ENCODE measurements at places on chromosomes 16 and 17.

- no peak for DNase-seq
Observed at GRCh38 chr16:52707676-52708337, 160.9 kb upstream of the TOX3 start.

GRCh38 chr17:7932949-7933348 is 943 bp downstream of the CNTROB start:
- DNase-seq: peak; percentile 68

- no peak for DNase-seq
Observed at GRCh38 chr17:27818401-27819105, 18.2 kb upstream of the NOS2 start.

DNA sequence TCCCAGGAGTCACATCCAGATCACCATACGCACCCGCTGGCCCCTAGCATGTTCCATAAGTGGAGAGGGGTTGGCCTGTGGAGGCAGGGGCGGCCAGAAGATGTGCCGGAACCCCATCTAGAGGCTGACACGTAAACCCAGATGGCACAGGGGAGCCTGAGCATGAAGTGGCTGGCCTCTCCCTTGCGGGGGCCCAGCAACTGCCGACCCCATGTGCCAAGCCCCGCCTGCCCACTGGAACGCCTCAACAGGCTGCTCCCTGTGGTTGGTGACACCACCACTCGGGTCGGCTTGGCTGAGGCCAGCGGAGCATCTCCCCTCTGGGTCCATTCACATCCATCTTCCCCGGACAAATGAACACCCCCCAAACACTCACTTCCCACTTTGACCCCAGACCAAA is 9.5 kb downstream of the BCAR1 start:
- no peak for DNase-seq

GRCh38 chr17:55430541-55431288 is 9.1 kb upstream of the MMD start:
- no peak for DNase-seq

- DNase-seq: no peak
Observed at GRCh38 chr16:51658531-51658930, 507.5 kb upstream of the SALL1 start.

GRCh38 chr17:4560837-4561256 is 470 bp upstream of the GGT6 start:
- no peak for DNase-seq

DNA sequence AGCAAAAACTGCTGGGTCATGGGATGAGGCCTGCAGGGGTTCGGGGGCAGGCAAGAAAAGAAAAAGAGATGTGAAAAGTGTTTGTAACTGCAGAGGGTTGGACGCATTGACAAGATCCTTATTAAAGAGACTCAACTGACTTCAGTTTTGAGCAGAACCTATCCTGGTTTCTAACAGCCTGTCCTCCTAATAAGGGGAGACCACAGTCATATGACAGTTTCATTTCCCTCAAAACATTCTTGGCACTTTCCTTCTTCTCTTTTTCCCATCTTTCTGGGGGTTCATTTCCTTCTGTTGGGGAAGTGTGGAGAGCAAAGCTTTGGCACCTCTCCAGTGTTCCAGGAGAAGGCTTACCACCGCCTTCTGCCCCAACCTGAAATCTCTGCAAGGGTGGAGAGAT is 118.5 kb downstream of the MAF start:
- no peak for DNase-seq

GRCh38 chr17:67931227-67931626 is 65.0 kb downstream of the C17orf58 start:
- DNase-seq: no peak

DNA sequence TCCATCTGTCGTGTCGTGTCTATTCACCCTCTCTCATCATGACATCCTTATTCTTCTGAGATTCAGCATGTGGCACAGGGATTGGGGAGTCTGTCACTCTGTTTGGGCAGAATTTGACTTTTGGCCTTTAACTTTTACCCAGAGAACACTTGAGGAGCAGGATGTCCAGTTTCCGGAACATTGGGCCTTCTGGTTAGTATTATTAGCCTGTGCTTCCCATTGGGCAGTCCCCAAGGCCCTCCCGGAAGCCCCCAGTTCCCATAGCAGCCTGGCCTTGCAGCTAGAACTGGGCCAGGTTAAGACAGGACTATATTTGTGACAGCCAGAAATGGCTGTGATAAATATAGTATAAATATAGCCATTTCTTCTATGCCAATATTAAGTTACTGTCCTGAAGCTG is 9.6 kb downstream of the SCN4A start:
- no peak for DNase-seq

DNA sequence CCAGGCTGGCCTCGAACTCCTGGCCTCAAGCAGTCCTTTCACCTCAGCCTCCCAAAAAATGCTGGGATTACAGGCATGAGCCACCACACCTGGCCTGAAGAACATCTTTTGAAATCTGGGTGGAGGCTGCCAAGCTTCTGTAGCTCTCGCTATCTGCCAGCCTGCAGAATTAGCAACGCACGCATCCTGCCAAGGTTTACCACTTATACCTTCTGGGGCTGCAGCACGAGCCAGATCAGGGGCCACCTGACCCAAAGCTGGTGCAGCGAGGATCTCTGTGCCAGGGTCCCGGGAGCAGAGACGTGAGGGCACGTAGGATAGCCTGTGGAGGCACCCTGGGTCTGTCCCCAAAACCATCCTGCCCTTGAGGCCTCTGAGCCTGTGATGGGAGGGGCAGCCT is 22.2 kb downstream of the SLC38A8 start:
- DNase-seq: no peak

- DNase-seq: peak; percentile 70
Observed at GRCh38 chr17:36482611-36483504, 3.6 kb upstream of the ZNHIT3 start.

- no peak for DNase-seq
Observed at GRCh38 chr17:56690441-56691291, 97.2 kb downstream of the NOG start.

GRCh38 chr17:38571833-38572668 is 33.7 kb downstream of the SRCIN1 start:
- DNase-seq: no peak

DNA sequence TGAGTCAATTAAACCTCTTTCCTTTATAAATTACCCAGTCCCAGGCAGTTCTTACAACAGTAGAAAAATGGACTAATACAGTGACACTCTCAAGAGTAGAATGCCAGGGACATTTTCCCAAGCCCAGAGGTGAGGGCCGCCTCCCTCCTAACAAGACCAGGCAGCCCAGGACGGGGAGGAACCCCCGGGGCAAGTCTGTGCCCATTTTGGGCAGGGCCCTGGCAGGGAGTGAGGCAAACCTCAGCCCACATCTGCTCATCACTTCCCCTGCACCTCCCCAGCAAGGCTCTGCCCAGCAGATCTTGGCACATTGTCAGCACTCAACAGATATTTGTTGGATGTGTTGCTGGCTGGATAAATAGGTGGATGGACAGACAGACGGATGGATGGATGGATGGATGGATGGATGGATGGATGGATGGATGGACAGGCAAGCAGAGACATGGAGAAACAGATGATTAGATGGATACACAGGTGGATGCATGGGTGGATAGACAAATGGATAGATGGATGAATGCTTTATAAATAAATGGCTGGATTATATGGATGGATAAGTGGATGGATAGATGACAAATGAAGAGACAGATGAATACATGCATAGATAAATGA is 271.3 kb downstream of the PARN start:
- DNase-seq: no peak

DNA sequence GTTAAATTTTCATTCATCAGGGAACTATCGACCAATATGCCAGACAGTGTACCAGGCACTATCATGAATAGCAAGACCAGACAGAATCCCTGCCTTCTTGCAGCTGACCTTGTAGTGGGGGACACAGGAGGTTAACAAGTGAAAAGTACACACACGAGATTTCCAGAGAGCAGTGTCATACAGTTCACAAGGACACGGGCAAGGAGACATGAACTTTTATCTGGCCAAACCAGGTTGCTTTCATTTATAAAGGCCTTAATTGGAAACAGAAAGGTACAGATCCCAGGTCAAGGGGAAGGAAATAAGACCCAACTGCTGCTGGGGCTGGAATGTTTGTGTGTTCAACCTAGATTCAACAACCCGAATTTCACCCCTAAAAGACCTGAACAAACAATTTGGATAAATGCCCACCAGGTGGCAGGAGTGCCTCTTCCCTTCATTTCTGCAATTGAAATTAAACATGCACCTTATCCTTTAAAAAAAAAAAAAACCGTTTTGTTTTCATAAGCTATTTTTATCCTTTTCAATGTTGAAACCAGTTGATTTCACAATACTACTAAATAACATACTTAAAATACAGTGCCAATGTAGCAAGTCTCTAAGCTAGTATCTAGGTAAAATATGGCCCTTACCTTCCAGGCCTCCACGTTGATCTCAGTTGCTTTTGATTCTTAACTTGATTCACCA is 65.9 kb downstream of the EMP2 start:
- peak; percentile 11 for DNase-seq

DNA sequence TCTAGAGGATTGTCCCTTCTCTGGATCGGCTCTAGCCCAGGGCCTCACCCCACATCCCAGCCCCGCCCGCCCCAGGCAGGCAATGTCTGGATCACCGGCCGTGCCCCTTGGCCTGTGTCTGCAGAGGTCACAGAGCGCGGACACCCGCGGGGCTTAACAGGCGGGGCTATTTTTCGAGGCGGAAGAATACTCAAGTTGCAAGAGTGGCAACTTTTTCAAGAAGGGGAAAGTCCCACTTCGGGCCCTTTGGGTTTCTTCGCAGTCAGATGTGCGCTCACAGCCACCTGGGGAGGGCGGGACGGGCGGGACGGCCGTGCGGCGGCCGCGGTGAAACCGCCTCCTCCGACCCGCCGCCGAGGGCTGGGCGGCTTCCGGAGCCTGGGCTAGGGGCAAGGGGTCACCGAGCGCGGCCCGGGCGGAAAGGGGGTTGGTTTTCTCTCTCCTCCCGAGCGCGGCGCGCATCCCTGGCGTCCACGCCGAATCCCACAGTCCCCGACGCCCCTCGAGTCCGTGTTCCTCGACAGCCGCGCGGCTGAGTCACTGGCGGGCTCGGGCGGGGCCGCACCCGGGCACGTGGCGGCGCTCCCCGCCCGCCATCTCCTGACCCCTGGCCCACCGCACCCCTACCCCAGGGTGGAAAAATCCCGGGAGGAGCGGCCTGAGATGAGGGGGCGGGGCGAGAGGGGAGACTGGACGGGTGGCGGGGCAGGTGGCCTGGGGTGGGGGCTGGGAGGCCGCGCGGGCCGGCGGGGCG is 1.2 kb upstream of the PFN1 start:
- DNase-seq: peak; percentile 70

GRCh38 chr17:16945136-16945482 is 26.8 kb downstream of the TNFRSF13B start:
- no peak for DNase-seq

DNA sequence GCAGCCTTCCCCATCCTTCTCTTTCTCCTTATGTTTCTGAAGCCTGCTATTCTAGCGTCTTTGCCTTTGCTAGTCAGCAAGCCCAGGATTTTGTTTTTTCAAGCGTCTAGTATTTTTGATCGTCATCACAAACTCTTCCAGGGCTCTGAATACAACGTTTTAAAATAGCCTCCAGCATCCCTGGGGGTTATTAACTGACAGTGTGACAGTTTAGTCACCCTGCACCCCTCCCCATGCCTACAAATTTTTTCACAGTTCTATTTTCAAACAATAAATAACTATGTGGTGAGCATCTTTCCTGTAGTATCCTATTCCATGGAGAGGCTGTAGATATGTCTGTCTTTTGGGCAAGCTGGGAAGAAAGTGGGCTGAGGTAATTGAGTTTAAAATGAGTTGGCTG is 280.9 kb downstream of the MAP2K4 start:
- no peak for DNase-seq

GRCh38 chr16:57537194-57537505 is 779 bp upstream of the CCDC102A start:
- no peak for DNase-seq

DNA sequence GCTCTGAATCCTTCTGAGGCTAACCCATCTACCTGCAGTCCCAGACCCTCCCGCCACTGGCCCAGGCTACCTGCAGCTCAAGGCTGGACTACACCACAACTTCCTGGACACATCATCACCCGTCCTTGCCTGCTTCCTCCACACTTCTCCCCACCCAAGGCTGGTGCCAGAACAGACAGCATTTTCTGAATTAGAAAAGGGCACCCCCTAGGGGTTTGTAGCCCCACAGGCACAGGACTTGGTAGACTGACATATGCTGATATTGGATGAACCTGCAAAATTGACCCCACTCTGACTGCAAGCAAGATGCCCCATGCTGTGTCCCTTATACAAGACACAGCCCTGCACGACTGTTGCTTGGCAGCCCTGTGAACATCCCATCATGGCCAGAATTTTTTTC is 271.5 kb upstream of the C16orf82 start:
- no peak for DNase-seq

DNA sequence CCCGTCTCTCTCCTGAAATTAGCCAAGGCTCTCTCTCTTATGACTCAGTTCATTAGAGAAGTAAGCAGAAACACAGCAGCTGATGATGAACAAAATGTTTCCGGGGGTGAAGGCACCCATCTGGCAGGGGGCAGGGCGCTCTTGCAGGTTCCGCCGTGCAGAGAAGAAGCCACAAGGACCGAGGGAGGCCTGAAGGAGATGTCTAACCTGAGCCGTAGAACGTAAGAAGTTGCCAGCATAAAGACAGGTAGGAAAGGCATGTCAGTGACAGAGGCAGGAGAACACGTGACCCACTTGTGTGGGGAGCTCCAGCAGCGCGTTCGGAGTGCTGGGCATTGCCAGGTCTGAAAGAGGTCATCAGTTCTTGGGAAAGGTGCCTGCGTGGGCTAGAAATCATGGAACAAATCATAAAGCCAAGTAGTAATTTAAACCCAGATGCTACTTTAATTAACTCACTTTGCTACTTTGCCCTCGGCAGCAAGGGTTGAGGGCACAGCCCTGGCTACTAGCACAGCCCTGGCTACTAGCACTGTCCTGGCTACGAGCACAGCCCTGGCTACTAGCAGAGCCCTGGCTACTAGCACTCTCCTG is 198.6 kb downstream of the RPTOR start:
- no peak for DNase-seq

DNA sequence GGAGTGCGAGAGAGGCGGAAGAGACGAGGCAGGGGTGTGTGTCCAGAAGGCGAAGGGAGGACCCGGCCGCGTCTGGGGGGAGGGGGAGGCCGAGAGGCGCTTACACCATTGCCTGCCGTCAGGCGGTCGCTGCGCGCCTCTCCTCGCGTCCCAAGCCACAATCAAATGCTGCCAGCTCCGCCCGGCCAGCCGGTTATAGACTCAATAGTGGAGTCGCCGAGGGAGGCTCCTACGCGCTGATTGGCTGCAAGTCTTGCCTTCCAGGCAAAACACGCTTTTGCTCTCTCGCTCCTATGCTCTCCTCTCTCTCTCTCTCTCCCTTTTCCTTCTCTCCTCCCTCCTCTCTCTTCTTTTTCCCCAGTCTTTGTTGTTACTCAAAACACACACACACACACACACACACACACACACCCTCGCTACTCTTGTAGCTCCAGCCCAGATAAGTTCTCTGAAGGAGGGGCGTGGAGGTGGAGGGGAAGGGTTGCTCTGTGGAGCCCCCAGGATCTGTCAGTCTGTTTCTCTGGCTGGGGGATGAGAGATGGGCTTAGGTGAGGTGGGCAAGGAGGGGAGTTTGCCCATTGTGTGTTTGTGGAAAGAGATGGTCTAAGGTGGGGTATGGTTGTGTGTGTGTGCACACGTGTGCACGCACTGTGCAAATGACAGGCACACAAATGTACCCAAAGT is at the start of gene DLX3:
Gene DLX3 (minus strand): TSS at position 170 of the 684 bp plus-strand sequence. CDS start 226 bp downstream, outside the sequence.
- peak; percentile 56 for DNase-seq

GRCh38 chr17:46190763-46191162 is 2.5 kb downstream of the KANSL1 start:
- DNase-seq: no peak

- peak; percentile 83 for DNase-seq
Observed at GRCh38 chr16:11611871-11612664, 25.3 kb upstream of the LITAF start.

GRCh38 chr17:76405967-76406647 is 21.7 kb downstream of the SPHK1 start:
- no peak for DNase-seq

GRCh38 chr17:80474961-80475909 is 1.2 kb downstream of the NPTX1 start:
- DNase-seq: no peak
